ENCODE measurements at places on chromosomes 6 and 20.

GRCh38 chr6:125453516-125453915 is 151.7 kb upstream of the HDDC2 start:
- no peak for DNase-seq

DNA sequence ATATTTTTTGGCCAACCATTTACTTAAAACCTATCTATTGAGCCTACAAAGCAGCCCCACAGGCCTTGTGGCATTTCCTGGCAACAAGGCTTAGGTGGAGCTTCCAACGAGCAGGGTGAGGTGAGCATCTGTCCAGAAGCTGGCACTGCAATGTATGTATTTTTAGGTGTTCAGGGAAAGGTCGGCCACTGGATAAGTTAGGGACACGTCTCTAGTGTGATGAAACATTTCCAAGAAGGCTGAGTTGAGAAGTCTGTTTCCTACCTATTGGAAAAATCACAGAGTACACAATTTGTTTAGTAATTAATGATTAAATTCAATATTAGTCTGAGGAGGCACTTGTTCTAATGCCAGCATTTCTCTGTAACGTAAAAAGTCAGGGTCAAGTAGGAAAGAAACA is 17.8 kb upstream of the RCAN2 start:
- DNase-seq = no peak

DNA sequence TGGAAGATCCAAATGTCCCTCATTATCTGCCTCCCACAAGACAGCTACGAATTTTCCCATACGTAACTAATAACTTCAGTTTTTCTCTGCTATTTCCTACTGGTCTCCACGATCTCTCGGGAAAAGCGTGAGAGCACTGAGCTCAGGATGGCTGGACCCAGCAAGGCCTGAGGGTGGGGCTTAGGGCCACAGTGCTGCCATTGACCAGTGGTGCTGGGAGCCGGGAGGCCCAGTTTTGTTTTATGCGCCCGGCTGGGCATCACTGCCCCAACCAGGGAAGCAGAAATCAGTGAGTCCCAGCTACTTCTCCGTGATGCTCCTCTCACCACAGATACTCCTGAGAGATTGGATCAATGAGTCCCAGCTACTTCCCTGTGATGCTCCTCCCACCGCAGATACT is 238.4 kb downstream of the LY86 start:
- no peak for DNase-seq

GRCh38 chr6:7098993-7099392 is 8.8 kb upstream of the RREB1 start:
- DNase-seq = no peak

DNA sequence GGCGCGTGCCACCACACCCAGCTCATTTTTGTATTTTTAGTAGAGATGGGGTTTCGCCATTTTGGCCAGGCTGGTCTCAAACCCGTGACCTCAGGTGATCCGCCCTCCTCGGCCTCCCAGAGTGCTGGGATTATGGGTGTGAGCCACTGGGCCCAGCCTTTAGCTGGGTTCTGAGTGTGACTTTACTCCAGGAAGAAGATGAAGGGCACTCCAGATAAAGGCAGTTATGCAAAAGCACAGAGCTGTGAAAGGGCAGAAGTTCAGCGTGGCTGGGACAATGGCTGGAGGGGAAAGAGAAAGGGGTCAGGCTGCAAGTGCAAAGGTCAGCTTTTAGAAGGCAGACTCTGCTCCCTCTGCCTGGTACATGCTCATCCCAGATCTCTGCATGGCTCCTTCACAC is 39.7 kb downstream of the MAP3K5 start:
- DNase-seq = no peak

DNA sequence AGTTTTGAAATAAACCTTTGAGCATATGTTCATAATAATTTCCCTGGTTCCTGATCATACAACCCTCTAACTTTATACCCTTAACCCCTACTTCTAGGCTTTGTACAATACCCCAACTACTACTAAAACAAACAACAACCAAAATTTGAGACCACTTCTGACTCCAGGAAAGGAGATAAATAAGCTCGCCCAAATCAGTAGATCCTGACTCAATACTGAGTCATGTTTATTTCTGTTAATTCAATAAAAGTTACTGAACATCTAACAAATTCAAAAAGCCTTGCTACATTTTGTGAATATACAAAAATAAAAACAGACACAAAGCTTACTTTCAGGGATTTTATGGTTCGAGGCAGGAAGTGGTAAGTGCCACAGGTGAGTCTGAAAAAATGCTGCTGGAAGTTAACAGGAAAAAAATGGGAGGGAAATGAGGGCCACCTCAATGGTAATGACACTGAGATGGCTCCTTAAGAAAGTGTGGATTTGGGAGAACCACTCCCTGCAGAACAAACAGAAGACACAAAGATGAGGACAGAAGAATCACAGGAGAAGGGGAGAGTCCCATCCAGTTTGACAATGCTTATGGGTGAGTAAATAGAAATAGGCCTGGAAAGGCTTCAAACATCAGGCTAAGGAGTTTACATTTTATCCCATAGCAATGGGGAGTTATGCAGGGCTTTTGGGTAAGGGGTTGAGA is 63.4 kb downstream of the DST start:
- no peak for DNase-seq

Measured in activated T-helper 1 cell treated with Interleukin-2 at 50 U/mL for 16 hours (primary cell).